ENCODE measurements at places on chromosomes 5 and 9. TPM values are rescaled to one million over a fixed set of nuclear protein-coding genes. Genes with fewer than 3 reads are reported as not detected.

The PCDHGC3 gene
- total RNA-seq = 85.3 TPM

The MLANA gene
- not detected for total RNA-seq

The HSDL2 gene
- 79.9 TPM for total RNA-seq

The PTGES2 gene
- total RNA-seq = 50.8 TPM
